Activated CD4-positive, alpha-beta memory T cell treated with anti-CD3 and anti-CD28 coated beads for 36 hours (primary cell): ENCODE measurements at places on chromosomes 2 and 18. TPM values are rescaled to one million over a fixed set of nuclear protein-coding genes. Genes with fewer than 3 reads are reported as not detected.

The L3MBTL4 gene
- total RNA-seq, result 0.31 TPM

The AGFG1 gene
- total RNA-seq, result 119 TPM

The SERPINB7 gene
- total RNA-seq, result not detected

The STK39 gene
- total RNA-seq, result 55.4 TPM

The ANKRD62 gene
- total RNA-seq, result not detected

- H3K36me3 ChIP-seq, result no peaks in the 10 kb centered on the region
- H3K4me3 ChIP-seq, result peak overlapping the region; percentile 55
- H3K4me1 ChIP-seq, result peaks cover 11% of the 10 kb centered on the region
- H3K27ac ChIP-seq, result no peak overlapping the region
- H3K27me3 ChIP-seq, result peaks cover 21% of the 10 kb centered on the region
- DNase-seq, result peak; percentile 52
These were observed 4.6 kb downstream of the LOXL3 start for GRCh38 chr2:74548900-74549826.

GRCh38 chr2:27720004-27720551, 51.4 kb upstream of the MRPL33 start:
- no peaks in the 10 kb centered on the region for H3K36me3 ChIP-seq
- DNase-seq, result peak; percentile 86
- H3K4me3 ChIP-seq, result no peak overlapping the region
- peaks cover 14% of the 10 kb centered on the region for H3K27me3 ChIP-seq
- peak overlapping the region; percentile 35 for H3K27ac ChIP-seq

DNA sequence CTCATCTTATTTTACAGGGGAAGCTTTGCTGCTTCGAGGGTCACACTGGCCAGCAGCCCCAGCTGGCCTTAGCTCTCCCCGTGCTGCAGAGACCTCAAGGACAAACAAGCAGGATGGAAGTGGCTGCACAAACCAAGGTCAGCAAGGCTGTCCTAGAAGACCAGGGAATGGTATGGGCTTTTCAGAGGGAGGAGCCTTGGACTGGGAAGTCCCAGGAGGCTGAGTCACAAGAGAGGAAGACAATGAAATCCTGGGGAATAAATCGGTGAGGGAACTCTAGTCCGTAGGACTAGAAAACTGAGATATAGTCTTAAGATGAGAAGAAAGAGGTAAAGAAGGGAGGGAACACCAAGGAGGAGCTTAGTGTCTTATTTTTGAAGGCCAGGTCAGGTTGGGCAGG, 15.7 kb downstream of the CREG2 start:
- no peaks in the 10 kb centered on the region for H3K27me3 ChIP-seq
- no peak overlapping the region for H3K4me3 ChIP-seq
- no peaks in the 10 kb centered on the region for H3K36me3 ChIP-seq
- no peak for DNase-seq
- H3K4me1 ChIP-seq, result no peaks in the 10 kb centered on the region
- no peak overlapping the region for H3K27ac ChIP-seq

GRCh38 chr2:98730707-98731040, 258 bp downstream of the MGAT4A start:
- H3K27me3 ChIP-seq, result no peaks in the 10 kb centered on the region
- H3K27ac ChIP-seq, result no peak overlapping the region
- peaks cover 13% of the 10 kb centered on the region for H3K36me3 ChIP-seq
- peak overlapping the region; percentile 90 for H3K4me3 ChIP-seq

- no peak overlapping the region for H3K4me3 ChIP-seq
- peaks cover 8% of the 10 kb centered on the region for H3K36me3 ChIP-seq
- H3K27me3 ChIP-seq, result no peaks in the 10 kb centered on the region
- no peak overlapping the region for H3K27ac ChIP-seq
- H3K4me1 ChIP-seq, result peaks cover 10% of the 10 kb centered on the region
These were observed 39.0 kb upstream of the ZFP36L2 start for GRCh38 chr2:43265421-43265820.

DNA sequence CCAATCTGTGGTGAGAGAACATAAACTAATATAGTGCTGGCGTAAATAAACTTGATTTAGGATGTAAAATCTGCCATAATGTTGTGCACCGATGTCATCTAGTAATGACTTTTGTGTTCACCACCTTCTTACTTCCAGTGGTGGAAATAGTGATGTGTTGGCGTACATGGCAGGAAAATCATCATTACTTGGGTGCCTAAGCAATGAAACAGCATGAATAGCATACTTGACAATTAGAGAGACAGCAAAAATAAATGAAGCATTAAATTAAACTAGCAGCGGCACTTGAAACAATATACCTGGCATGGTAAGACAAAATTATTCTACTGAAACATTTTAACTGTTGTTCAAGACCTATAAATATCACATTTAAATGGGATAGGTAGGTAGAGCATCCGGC, 73.2 kb upstream of the DSC1 start:
- no peaks in the 10 kb centered on the region for H3K4me1 ChIP-seq
- H3K27me3 ChIP-seq, result no peaks in the 10 kb centered on the region
- H3K27ac ChIP-seq, result no peak overlapping the region
- H3K4me3 ChIP-seq, result no peak overlapping the region
- DNase-seq, result no peak
- H3K36me3 ChIP-seq, result no peaks in the 10 kb centered on the region

GRCh38 chr2:184154438-184154837, 443.9 kb upstream of the ZNF804A start:
- no peaks in the 10 kb centered on the region for H3K4me1 ChIP-seq
- H3K27me3 ChIP-seq, result no peaks in the 10 kb centered on the region
- no peak for DNase-seq
- no peak overlapping the region for H3K27ac ChIP-seq
- H3K36me3 ChIP-seq, result no peaks in the 10 kb centered on the region

- no peak overlapping the region for H3K27ac ChIP-seq
- peaks cover 28% of the 10 kb centered on the region for H3K4me1 ChIP-seq
- H3K27me3 ChIP-seq, result no peaks in the 10 kb centered on the region
- no peak overlapping the region for H3K4me3 ChIP-seq
- peaks cover 31% of the 10 kb centered on the region for H3K36me3 ChIP-seq
These were observed 5.3 kb upstream of the FLACC1 start for GRCh38 chr2:201362396-201362795.

GRCh38 chr2:147845411-147845971, 662 bp downstream of the ACVR2A start:
- H3K4me3 ChIP-seq, result peak overlapping the region; percentile 89
- DNase-seq, result peak; percentile 74
- peak overlapping the region; percentile 81 for H3K27ac ChIP-seq
- H3K4me1 ChIP-seq, result peaks cover 39% of the 10 kb centered on the region
- H3K36me3 ChIP-seq, result peaks cover 1% of the 10 kb centered on the region

DNA sequence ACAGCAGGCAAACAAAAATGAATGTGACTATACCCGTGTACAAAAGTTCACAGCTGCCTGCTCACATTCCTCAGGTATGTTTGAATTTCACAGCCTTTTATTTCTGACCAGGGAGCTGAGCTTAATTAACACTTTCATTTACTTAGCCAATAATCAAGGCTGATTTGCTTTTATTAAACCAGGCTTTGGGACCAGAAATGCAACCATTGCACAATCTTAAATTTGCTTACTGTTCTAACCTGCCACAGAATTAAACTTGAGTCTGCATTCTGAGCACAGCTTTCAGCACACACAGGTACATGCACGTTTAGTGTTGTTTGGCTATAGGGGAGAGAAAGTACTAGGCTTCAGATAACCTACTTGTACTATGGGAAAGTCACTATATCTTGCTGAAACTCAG, 372.4 kb upstream of the ATP5MC3 start:
- H3K4me1 ChIP-seq, result no peaks in the 10 kb centered on the region
- no peak overlapping the region for H3K4me3 ChIP-seq
- peaks cover 10% of the 10 kb centered on the region for H3K27me3 ChIP-seq
- no peak for DNase-seq
- no peaks in the 10 kb centered on the region for H3K36me3 ChIP-seq

DNA sequence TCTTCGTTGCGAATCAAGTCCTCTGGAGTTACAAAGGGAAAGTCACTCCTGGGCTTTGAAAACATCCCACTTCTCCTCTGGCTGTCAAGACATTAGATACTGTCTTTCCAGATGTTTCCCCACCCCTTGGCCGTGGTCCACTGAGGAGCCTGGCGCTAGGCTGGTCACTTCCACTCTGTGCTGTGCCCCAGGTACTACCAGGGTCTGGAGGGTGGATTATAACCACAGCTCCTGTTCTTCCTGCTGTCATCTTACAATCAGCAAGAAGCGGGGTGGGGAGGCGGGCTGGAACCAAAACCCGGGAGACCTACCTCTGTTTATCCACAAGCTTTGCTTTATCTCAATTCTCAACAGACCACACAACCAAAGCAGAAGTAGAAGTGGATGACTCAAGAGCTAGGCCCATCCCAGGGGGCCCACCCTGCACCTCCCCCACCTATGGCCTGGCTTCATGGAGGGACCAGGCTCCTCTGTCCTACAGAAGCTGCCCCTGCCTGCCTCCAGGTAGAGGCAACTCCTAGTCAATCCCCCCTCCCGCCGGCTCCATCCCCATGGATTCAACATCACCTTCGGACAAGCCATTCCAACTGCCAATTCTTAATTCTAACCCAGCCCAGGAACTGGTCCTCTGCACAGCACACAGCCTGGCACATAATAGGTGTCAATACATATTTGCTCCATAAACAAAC, 17.8 kb downstream of the SMAD7 start:
- H3K27ac ChIP-seq, result peak overlapping the region; percentile 98

DNA sequence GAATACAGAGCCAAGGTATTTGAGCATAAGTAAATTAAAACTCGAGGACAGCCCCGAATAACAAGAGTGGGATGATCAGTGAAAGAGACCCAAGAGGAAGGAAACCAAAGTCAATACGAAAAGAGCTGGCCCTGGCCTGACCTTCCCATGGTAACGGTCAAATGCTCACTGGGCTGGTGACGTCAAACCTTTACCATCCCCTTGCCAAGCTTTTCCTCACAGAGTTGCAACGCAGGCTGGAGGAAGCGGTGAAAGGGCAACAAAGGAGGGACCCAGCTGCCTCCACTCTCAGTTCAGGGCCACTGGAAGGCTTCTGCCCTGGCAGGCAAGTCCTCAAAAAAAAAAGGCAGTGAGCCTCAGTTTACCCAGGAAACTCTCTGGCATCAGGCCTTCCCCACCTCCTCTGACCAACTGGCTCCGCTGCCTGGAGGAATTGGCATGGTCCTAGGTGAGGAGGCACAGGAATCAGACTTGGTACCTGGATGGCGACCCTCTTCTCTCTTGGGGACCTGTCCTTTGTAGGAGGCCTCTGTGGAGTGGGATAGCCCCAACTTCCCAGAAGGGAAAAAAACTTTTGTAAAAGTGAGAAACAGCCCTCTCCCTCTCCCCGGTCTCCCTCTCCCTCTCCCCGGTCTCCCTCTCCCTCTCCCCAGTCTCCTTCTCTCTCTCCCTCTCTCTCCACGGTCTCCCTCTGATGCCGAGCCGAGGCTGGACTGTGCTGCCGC, 212.4 kb downstream of the ANAPC1 start:
- no peak overlapping the region for H3K27ac ChIP-seq
- no peaks in the 10 kb centered on the region for H3K36me3 ChIP-seq
- no peak for DNase-seq

GRCh38 chr2:230878599-230879188, 14.0 kb downstream of the ITM2C start:
- no peak overlapping the region for H3K27ac ChIP-seq
- no peak for DNase-seq
- H3K4me3 ChIP-seq, result no peak overlapping the region
- peaks cover 24% of the 10 kb centered on the region for H3K4me1 ChIP-seq

DNA sequence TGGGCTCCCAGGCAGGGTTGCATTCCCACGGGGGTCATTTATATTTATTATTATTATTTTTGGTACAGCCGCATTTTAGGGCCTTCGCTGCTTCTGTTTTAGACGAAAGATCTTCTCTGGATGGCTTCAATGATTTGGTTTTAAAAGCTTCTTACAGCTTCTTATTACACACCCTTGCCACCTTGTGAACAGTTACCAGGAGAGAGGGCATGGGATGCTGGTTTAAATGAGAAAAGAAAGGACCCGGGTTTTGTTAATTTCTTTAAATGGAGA, 1.7 kb downstream of the SH3RF3 start:
- no peaks in the 10 kb centered on the region for H3K36me3 ChIP-seq
- peaks cover 40% of the 10 kb centered on the region for H3K27me3 ChIP-seq
- no peak overlapping the region for H3K4me3 ChIP-seq
- DNase-seq, result no peak
- H3K4me1 ChIP-seq, result peaks cover 11% of the 10 kb centered on the region

DNA sequence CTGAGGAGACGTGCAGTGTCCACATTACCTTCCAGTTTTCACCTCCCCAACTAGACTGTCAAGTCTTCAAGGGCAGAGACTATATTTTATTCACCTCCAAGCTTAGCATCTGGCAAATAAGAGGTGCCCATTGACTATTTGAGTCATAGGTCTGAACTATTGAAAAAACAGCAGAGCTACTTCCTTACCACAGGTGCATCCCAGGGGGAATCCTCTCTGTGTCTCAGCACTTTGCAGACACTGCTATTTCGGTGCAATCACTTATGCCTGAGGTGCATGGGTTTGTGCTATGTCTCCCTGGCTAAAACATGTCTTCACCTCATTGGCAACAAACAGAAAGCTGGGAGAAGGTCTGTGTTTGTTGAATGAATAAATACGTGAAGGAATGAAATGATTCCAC, 67.8 kb downstream of the SOX11 start:
- H3K27ac ChIP-seq, result no peak overlapping the region
- H3K4me3 ChIP-seq, result no peak overlapping the region
- H3K36me3 ChIP-seq, result no peaks in the 10 kb centered on the region
- H3K27me3 ChIP-seq, result no peaks in the 10 kb centered on the region
- H3K4me1 ChIP-seq, result no peaks in the 10 kb centered on the region
